ENCODE measurements at places on chromosomes 12 and 14. TPM values are rescaled to one million over a fixed set of nuclear protein-coding genes. Genes with fewer than 3 reads are reported as not detected.
A peak's percentile ranks its signal among the peaks of the same experiment; 100 is the strongest.

- DNase-seq: peak; percentile 81
Observed at GRCh38 chr14:96204151-96205058, at the start of gene BDKRB2. Gene BDKRB2, plus strand, starts transcription at chr14:96204839. Its CDS starts 32,269 bp downstream, at chr14:96237108.

GRCh38 chr12:8082808-8083100 is 680 bp downstream of the NECAP1 start:
- DNase-seq: no peak

GRCh38 chr14:33685026-33685425 is 265.8 kb downstream of the EGLN3 start:
- no peak for DNase-seq

GRCh38 chr12:104424955-104425354 is 31.8 kb upstream of the CHST11 start:
- no peak for DNase-seq

- no peak for DNase-seq
Observed at GRCh38 chr14:68099495-68100045, 280.0 kb downstream of the RAD51B start.

DNA sequence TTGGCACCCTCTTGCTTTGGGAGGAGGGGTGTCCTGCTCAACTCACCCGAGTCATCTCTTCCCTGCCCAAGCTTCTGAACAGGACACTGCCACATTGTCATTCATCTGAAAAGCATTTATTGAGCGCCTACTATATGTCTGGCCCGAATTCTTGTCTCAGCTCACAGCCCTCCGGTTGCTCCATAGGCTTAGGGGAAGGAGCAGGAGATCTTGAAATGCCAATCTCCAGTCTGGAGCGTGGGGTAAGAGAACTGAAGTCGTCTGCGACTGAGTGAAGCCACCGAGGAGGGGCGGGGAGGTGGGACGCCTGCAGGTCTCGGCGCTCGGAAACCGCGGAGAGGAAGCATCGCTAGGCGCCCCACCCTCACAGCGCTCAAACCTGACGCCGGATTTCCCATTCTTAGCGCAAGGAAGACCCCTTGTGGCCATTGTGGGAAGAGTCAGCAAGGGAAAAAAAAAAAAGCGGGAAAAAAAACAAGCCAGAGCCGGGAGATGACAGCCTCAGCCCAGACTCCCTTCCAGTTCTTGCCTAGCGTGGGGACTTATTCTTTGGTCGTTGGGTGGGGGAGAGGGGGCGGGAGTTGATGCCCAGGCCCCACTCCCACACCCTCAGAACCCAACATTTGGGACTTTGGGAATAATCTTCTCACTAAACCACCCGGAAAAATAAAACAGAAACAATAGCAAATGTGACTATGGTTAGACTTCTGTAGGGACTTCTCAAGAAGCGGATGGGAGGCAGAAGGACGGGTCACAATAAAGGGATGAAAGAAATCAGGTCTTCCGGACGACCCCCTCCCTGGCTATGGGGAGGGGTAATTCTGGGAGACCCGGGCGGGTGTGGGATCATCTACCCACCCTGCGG is 28.2 kb upstream of the SMUG1 start:
- DNase-seq: peak; percentile 95

DNA sequence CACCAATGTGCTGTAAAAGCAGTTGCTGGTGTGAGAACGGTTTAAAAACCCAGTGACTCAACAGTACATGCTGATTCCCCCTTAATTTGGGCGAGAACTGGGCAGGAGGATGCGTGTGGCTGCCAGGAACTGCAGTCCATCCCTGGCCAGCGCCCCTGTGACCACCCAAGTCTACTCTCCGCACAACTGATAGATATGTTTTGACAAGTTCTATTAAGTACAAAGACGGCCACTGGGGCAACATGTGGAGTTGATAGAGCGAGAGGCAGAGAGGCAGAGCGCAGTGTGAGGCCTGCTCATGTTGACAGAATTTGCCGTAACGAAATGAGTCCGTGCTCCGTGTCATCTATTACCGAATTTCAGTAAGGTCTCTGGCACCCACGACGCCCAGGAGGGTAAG is 855.0 kb downstream of the BCL11B start:
- DNase-seq: no peak

DNA sequence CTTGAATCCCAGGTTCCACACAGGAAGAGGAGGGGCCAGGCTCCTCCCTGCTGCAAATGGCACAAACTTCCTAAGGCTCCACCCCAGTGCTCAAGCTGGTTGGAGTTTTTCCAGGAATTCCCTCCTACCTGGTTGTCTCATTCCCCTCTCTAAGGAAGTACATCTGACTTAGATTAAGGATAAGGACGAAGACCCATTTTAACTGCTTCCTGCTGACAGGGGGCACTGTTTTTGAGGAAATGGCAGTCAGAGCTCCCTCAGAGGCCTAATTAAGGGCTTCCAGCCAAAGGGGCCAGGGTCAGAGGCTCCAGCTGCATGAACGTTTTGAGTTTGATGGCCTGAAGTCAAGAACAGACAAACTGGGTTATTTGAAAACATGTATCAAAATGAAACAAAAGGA is 1084.7 kb downstream of the SLC6A15 start:
- peak; percentile 83 for DNase-seq

- peak; percentile 66 for DNase-seq
Observed at GRCh38 chr12:113684053-113684907, 212.6 kb upstream of the LHX5 start.

DNA sequence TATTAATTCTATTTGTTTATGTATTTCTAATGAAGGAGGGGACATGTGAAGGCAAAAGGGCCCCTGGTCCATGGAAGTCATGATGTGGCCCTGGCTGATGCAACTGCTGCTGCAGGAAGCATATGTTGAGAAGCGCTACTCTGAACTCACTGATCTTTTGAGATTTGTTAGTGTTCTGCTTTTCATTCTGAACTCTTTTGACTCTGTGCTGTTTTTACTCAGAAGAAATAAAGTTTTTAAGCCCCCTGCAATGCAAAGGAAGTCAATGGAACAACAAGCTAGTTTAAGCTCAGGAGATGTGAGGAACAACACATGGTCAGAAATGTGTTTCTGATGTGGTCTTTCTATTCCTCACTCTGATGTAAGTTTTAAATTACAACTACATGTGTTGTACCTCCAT is 88.9 kb upstream of the BTG1 start:
- DNase-seq: no peak

DNA sequence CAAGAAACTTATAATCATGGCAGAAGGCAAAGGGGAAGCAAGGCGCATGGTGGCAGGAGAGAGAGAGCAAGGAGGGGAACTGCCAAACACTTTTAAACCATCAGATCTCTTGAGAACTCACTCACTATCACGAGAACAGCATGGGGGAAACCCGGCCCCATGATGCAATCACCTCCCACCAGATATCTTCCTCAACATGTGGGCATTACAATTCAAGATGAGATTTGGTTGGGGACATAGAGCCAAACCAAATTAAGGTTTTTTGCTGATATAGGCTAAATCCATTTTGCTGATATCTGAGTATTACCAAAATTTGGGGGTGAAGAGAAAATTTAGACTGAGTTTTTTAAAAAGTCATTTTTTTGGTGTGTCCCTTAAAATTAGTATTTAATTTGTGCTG is 54.9 kb upstream of the TMX1 start:
- no peak for DNase-seq

GRCh38 chr12:116885491-116885890 is 4.2 kb upstream of the HRK start:
- no peak for DNase-seq

DNA sequence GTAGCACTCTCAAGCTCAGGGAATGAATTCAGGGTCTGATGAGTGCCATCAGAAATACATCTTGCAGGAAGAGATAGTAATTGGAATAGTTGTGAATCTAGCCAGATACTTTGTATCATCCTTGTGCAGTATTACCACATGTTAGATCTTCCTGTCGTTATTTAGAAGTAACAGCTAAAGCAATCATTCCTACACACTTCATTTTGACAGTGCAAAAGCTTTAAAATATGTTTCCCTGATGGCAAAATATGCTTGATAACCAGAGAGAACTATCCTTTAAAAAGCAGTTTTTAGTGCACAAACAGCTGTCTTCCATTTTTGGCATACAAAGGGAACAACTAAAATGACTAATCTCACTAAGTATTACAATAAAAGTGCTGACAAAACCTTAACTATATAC is 149.5 kb upstream of the SLC38A2 start:
- no peak for DNase-seq

Gene PARPBP
- 29.0 TPM for total RNA-seq

Gene KRT72
- not detected for total RNA-seq

Gene SIRT4
- total RNA-seq: 2.1 TPM
